WTC11 (cell line): ENCODE measurements at places on chromosomes 6 and 20.
A peak's percentile ranks its signal among the peaks of the same experiment; 100 is the strongest.

- no peak for DNase-seq
Measured at GRCh38 chr6:44972709-44973108, 355.4 kb upstream of the RUNX2 start.

- no peak for DNase-seq
Measured at GRCh38 chr20:3797226-3797545, 1.1 kb downstream of the CDC25B start.

DNA sequence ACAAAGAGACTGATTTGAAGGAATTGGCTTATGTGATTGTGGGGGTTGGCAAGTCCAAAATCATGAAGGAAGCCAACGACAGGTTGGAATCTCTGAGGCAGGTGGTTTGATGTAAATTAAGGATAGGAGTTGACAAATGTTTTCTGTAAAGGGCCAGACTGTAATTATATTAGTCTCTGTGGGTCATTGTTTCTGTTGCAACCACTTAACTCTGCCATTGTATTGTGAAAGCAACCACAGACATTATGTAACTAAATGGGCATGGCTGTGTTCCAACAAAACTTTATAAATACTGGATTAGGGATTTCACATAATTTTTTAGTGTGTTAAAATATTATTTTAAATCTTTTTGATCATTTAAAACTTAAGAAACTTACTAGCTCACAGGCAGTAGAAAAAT lies 199.2 kb upstream of the MYLIP start:
- no peak for DNase-seq

DNA sequence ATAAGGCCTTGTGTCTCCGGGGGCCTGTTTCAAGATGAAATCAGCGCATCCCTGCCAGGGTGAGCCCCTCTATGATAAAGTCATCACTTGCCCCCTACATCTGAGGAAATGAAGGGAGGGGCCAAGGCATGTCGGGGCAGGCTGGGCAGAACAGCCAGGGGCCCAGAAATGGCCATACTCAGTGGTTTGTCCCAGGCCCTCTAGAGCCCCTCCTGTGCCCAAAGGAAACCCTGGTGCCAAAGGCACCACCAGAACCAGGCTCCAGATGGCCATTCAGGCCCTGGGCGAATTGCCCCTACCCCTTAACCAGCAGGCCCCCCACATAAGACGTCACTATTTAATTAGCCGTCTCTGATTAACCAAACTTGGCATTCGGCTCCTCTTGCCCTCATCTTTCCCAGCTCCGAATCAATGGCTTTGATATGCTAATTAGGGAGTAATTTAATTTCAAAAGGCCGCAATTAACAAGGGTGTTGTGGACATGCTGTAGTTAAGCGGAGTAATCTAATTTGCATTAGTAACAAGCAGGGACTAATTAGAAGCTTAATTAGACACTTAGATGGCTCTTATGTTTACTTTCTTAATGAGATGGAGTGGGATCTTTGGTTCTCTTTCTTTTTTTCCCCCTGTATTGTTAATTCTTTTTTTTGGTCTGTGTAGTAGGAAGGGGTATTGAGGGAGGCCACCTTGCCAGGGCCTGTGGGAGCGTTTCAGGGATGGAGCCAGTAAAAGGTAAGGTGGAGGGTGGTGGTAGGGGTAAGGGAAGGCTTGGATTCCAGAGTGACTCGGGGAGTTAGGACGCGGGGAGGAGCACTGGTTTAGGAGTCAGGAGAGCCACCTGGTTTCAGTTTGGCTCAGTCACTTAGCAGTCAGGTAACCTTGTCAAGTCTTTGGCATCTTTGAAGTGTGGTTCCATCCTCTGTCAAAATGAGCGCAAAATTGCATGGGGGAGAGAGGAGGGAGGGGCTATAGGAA lies 9.4 kb downstream of the FOXP4 start:
- no peak for DNase-seq

DNA sequence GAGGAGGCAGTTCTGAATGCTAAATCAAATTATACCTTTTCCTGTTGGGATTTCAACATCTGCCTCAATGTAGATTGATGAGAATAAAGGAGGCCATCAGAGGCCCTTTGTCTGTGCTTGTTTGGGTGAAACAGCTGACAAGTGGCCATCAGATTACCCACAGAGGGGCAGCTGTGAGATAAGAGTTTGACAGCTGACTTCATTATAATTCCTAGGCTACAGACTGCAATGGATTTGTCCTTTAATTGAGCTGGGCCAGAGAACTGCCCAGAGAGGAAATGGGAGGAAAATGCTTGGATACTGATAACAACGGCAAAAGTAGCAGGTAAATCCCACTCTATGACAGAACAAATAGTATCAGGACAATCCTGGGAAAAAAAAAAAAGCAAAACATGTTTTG lies 649.4 kb downstream of the HDGFL1 start:
- DNase-seq: no peak

DNA sequence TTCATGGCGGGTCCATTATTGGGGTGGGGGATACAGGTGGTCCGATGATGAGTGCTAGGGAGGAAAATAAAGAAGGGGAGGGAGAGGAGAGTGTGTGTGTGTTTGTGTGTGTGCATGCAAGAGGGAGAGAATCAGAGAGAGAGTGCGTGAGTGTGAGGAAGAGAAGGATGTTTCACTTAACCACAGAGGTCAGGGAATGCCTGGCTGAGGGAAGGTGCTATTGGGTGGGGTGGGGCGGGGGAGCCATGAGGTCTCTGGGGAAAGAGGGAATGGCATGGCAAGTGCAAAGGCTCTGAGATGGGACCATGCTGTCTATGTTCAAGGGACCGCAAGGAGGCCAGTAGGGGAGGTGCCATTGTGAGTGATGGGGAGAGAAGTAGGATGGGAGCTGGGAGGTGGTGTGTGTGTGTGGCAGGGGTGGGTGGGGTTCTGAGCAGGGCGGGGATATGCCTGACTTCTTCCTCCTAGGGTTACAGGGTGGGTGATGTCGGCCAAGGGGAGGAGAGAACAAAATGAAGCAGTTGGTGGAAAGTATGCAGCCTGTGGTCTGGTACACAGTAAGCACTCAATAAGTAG lies 23.0 kb downstream of the CEBPB start:
- DNase-seq: no peak

DNA sequence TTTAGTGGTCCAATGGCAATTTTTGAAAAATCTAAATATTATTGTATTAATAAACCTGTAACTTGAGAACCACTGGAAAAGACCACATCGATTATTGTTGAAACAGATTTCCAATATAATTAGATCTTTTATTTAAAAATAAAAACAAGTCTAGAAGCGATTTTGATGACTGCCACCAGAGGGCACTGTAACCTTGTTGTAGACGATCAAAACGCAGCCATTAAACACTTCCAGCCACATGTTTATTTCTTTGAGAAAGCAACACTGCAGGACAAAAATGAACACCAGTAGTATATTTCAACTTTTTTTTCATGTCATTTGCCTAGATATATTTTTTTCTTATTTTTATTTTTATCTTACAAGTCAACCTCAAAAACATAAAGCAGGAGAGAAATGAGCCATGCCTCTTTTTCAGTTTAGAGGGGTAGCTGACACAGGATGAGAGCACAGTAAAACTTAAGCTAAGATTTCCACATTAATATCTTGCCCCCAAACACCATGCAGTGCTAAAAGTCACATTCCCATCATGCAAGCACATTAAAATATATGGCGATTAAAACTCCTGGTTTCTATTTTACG lies 115.4 kb downstream of the OPRM1 start:
- peak; percentile 51 for DNase-seq

- no peak for DNase-seq
Measured at GRCh38 chr6:53939830-53940229, 145.0 kb downstream of the LRRC1 start.

- no peak for DNase-seq
Measured at GRCh38 chr6:18978337-18979128, 591.4 kb downstream of the RNF144B start.

GRCh38 chr20:43533060-43533459 lies 25.6 kb downstream of the L3MBTL1 start:
- DNase-seq: no peak

GRCh38 chr6:161544801-161545480 lies 271.1 kb upstream of the AGPAT4 start:
- DNase-seq: no peak

DNA sequence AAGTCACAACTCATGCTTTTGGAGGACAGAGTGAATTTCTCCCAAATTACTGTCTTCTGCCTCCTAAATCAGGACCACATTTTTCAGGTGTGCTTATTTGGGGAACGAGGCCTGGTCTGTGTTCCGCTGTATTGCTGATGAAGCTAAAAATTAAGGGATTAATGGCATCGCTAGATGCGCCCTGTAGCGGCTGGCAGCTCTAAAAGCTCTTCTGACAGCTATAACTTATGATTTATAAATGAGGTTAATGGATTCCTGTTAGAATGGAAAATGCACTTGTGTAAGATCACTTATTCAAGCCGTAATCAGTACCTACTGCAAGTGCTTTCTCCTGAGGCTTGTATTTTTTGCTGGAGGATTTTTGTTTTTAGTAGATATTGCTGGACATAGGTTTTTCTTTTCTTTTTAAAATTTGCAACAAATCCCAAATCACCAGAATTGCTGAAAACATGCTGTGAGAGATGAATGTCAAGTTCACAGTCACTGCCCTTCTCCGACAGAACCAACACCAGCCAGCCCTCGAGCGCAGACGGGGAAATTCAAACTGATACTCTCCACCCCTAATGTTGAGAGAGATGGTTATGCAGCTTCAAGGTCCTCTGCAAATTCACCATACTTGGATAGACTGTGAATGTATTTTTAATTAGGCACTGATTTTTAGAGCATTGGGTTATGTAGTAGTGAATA lies 49.1 kb downstream of the AKAP12 start:
- no peak for DNase-seq

GRCh38 chr6:24599686-24600399 lies 46.1 kb downstream of the KIAA0319 start:
- no peak for DNase-seq

GRCh38 chr6:126429866-126430265 lies 90.0 kb downstream of the CENPW start:
- DNase-seq: no peak

GRCh38 chr20:46004889-46005473 lies 3.7 kb upstream of the MMP9 start:
- DNase-seq: peak; percentile 43

GRCh38 chr6:135266675-135267074 lies 85.6 kb downstream of the MYB start:
- no peak for DNase-seq

DNA sequence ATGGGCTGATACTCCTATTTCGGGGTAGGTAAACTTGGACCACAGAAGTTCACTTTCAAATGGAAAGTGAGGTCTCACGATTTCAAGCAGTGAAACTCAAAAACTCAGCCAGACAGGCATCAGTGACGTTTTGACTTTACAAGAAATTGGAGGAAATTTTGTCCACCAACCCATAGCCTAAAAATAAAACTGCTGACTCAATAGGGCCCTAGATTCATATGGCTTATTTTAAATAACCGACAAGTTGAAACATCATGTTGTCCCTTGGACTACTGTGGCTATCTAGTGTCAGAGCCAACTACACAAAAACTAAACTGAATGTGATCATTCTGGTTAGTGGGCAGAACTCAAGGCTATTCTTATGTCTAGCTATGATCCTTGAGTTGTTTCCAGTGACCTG lies 486.3 kb downstream of the GRIK2 start:
- no peak for DNase-seq

DNA sequence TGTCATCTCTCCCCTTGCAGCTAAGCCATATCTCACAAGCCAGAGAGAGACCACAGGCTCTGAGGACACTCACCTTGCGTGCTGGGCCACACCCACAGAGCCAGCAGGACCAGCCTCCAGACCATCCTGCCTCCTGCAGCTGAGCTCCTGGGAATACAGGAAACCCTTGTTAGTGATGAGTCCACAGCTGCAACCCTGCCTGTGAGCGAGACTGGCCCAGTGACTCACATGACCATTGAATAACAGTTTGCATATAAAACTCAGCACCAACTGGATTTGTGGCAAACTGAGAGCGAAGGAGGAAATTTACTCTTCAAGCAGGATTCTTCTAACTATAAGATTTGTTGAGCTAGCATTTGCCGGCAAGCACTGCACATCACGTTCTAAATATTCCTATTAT lies 3.0 kb downstream of the THBS2 start:
- DNase-seq: peak; percentile 41

DNA sequence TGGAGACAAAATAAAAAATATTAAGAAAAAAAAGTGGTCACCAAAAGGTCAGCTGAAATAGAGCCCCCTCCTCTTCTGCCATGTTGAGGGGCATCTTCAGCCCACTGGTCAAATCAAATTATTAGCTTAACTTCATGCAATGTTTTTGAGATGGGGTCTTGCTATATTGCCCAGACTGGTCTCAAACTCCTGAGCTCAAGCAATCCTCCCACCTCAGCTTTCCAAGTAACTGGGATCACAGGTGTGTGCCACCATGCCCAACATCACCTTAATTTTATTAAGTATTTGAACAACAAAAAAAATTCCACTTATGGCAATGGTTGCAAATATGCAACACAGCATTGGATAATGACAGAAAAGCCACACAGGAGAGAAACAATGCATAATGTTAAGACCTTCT lies 99.3 kb upstream of the BEND3 start:
- DNase-seq: no peak

DNA sequence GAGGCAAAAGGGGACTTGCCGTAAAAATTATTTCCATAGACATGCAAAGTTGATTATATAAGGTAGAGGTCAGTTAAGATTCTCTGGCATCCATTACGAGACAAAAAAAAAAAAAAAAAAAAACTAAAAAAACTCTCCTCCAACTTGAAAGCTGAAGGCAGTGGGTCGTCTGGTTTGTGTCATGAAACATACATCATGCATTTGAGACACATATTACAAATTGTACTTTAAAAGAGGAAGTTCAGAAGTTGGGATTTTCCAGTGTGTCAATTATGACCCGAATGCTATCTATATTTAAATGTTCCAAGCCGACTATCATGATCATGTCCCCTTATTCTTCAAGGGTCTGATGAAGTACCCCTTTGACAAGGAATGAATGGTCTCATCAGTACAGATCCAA lies 125.1 kb downstream of the ZNF217 start:
- DNase-seq: no peak

- no peak for DNase-seq
Measured at GRCh38 chr20:4234128-4234527, 218.8 kb upstream of the RNF24 start.

DNA sequence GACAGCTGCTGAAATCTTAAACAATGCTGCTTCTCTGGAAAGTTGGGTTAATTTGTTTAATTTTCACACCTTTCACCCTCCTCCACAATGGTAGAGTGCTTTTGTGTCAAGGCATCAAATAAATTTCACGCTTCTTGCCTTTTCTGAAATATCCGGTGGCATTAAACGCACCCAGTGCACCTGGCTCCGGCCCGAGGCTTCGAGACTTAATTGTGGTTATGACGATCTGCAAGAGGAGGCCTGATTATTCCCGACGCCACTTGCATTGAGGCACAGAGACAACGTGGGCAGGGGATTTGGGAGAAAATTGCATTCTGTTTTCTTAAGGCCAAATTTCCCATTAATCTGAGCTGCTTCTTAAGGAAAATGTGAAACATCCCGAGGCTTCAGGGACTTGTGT lies 152.2 kb downstream of the CDH4 start:
- DNase-seq: no peak

GRCh38 chr6:55886185-55886836 lies 10.9 kb upstream of the BMP5 start:
- DNase-seq: no peak

- DNase-seq: no peak
Measured at GRCh38 chr6:37306624-37307222, 47.1 kb upstream of the RNF8 start.
